OCI-LY7 (cell line): ENCODE measurements at places on chromosomes 1 and 21. TPM values are rescaled to one million over a fixed set of nuclear protein-coding genes. Genes with fewer than 3 reads are reported as not detected.

DNA sequence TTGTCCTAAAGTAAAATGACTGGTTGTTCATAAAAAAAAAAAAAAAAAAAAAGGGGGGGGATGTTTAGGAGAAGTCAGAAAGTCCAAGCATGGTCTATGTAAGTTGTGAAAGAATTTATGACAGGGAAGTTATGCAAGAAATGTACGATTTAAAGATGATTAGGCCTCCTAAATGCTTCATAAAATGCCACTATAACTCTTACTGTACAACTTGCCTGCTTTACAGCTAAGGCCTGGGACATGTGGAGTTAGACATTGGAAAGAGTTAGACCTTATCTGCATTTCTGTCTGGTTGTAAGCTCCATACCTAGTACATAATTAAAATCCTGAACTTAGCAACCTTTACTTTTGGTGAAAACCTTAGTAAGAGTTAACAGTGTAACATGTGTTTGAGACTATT lies 150.0 kb downstream of the TPR start:
- no peak for DNase-seq

GRCh38 chr1:3035563-3036446 lies 14.5 kb downstream of the ACTRT2 start:
- no peak for DNase-seq

DNA sequence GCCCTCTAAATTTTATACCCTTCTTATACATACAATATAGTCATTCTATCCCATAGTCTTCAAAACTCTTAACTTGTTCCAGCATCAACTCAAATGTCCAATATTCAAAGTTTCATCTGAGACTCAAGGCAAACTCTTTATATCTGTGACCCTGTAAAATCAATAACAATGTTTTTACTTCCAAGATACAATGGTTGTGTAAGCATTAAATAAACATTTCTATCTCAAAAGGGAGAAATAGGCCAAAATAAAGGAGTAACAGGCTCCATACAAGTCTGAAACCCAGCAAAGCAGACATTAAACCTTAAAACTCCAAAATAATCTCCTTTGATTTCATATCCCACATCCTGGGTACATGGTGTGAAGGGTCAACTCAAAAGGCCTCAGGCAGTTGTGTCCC lies 1299.1 kb downstream of the MRPL39 start:
- no peak for DNase-seq

DNA sequence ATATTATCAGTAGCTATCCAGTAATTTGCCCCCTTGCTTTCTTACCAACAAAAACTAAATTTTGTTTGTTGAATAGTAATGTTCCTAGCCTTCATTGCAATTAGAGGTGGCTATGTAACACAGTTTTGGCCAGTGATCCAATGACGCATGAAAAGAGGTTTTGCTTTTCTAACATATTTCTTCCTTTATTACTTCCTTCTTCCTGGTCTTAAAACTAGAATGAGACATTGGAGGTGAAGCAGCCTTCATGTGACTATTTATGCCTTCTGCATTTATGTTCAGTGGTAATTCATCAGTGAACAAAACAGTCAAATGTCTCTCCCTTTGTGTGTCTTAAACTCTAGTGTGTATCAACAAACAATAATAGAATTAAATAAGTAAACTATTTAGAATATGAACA lies 35.5 kb downstream of the LRIF1 start:
- no peak for DNase-seq

DNA sequence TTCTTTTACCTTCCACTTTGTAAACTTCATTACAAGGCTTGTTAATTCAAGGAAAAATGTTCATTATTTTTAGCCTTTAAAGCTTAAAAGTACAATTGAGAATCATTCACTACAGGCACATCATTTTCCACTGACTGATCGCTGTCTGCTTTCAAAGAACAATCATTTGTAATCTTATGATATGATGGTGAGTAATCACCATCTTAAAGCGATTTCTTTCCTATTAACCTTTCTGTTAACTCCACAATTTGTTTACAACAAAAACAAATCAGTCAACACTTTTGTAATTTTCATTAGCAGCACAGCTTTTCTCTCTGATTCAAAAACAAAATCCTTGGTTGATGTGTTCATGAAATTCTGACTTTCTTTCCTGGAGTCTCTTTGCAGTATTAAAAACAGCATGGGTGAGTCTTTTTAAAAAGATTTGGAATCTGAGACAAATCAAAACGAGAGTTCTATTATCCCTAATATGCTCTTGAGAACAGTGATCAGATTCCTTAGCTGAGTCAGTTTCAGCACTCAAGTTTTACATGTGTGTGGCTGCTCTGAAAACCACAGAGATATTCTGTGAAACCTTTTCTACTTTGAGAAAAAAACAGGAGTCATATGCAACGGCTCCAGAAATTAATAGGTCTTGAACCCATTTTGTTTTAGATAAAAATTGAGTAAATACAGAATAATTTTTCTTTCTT lies 145.8 kb upstream of the TMPRSS15 start:
- no peak for DNase-seq

Gene TMEM269
- total RNA-seq: 0.46 and 0.81 TPM in 2 replicates

Gene RSPO1
- total RNA-seq: not detected in 2 replicates
